ENCODE measurements at places on chromosomes 1 and 21.

DNA sequence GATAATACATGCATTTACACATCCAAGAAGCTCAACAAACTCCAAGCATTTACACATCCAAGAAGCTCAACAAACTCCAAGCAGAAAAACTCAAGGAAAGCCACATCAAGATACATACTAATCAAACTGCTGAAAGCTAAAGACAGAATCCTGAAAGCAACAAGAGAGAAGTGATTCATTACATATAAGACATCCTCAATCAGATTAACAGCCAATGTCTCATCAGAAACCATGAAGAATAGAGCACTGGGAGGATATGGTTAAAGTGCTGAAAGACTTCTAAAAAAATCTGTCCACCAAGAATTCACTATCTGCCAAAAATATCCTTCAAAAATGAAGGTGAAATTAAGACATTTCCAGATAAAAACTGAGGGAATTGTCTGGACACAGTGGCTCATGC, 45.7 kb upstream of the BATF3 start:
- no peak overlapping the region for H3K27ac ChIP-seq
- peaks cover 28% of the 10 kb centered on the region for H3K36me3 ChIP-seq
- peaks cover 13% of the 10 kb centered on the region for H3K4me1 ChIP-seq
- DNase-seq, result no peak
- no peaks in the 10 kb centered on the region for H3K27me3 ChIP-seq

DNA sequence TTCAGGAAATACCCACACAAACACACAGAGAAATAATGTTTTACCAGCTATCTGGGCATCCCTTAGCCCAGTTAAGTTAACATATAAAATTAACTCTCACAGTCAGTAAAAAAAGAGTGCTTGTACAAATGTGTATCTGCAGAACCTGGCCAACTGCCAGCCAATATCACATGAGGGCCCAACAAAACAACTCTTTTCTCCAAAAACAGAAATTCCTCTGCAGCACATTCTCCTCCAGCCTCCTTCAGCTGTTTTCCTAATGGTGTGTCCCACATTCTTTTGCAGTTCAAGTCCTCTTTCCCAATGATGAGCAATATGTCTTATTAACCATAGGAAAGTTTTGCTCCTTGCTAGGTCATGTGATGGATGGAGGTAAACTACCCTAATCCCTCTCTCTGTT, 75.5 kb downstream of the LRRC7 start:
- H3K36me3 ChIP-seq, result no peaks in the 10 kb centered on the region
- no peaks in the 10 kb centered on the region for H3K4me1 ChIP-seq
- H3K4me3 ChIP-seq, result no peak overlapping the region
- H3K27me3 ChIP-seq, result no peaks in the 10 kb centered on the region
- H3K27ac ChIP-seq, result no peak overlapping the region

- H3K27me3 ChIP-seq, result no peaks in the 10 kb centered on the region
- no peaks in the 10 kb centered on the region for H3K4me1 ChIP-seq
- H3K27ac ChIP-seq, result no peak overlapping the region
- no peaks in the 10 kb centered on the region for H3K36me3 ChIP-seq
- DNase-seq, result no peak
Observed at GRCh38 chr1:209266590-209267205, 316.8 kb upstream of the CAMK1G start.

GRCh38 chr1:3069491-3070308, 697 bp downstream of the PRDM16 start:
- H3K4me1 ChIP-seq, result peaks cover 4% of the 10 kb centered on the region
- H3K27me3 ChIP-seq, result peaks cover 25% of the 10 kb centered on the region
- H3K36me3 ChIP-seq, result no peaks in the 10 kb centered on the region
- DNase-seq, result no peak

GRCh38 chr21:37383784-37384311, 17.3 kb downstream of the DYRK1A start:
- H3K27me3 ChIP-seq, result no peaks in the 10 kb centered on the region
- H3K4me1 ChIP-seq, result peaks cover 90% of the 10 kb centered on the region
- no peak for DNase-seq
- H3K4me3 ChIP-seq, result peak overlapping the region; percentile 51
- H3K27ac ChIP-seq, result no peak overlapping the region

GRCh38 chr1:35030756-35031446, 844 bp downstream of the ZMYM6 start:
- no peaks in the 10 kb centered on the region for H3K27me3 ChIP-seq
- DNase-seq, result peak; percentile 33
- H3K36me3 ChIP-seq, result peaks cover 37% of the 10 kb centered on the region
- H3K4me3 ChIP-seq, result peak overlapping the region; percentile 99
